Naive thymus-derived CD4-positive, alpha-beta T cell (primary cell): ENCODE measurements at places on chromosomes 1 and 21. TPM values are rescaled to one million over a fixed set of nuclear protein-coding genes. Genes with fewer than 3 reads are reported as not detected.

OR2G6 gene
- not detected for total RNA-seq

SLAMF6 gene
- 48.5 TPM for total RNA-seq

IVL gene
- not detected for total RNA-seq

- no peak for DNase-seq
Measured at GRCh38 chr1:117097443-117097842, 24.1 kb downstream of the TRIM45 start.

- no peak for DNase-seq
Measured at GRCh38 chr21:29656504-29657239, 283.1 kb downstream of the GRIK1 start.

IL6R gene
- 3.3 and 5.2 TPM in 2 replicates for total RNA-seq

- DNase-seq = no peak
Measured at GRCh38 chr1:53616927-53617326, 122.0 kb downstream of the GLIS1 start.
